ENCODE measurements at places on chromosomes 13 and 19. TPM values are rescaled to one million over a fixed set of nuclear protein-coding genes. Genes with fewer than 3 reads are reported as not detected.

Gene NCLN
- 94.7 TPM for total RNA-seq

Gene ZNF14
- total RNA-seq = 7.8 TPM

Gene PDX1
- total RNA-seq = not detected

Gene EXOC3L2
- total RNA-seq = not detected

- no peak for DNase-seq
Observed at GRCh38 chr13:62837895-62838294, 1422.2 kb upstream of the PCDH20 start.

DNA sequence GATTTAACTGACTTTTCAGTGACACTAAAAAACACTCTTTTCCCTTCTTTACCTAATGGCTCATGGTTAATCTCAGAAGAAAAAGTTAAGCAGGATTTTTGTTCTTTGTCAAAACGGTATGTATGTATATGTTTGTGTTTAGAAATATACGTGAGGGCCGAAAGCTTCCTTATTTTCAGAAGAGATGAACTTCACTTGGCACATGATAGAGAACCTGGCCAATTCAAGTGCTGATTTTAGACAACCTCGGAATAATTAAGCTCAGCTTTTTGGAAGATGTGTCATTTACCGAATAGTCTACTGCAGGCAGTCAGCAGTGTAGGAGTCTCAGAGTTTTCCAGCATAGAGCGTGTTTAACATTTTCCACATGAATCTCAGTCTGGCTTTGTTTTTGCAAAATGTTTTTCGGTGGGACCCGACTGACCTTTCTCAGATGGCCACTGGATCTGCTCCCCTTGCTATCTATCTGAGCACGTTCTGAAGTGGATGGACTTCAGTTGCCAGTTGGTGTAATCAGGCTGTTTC is 4.6 kb downstream of the RNASEH2B start:
- no peak for DNase-seq

DNA sequence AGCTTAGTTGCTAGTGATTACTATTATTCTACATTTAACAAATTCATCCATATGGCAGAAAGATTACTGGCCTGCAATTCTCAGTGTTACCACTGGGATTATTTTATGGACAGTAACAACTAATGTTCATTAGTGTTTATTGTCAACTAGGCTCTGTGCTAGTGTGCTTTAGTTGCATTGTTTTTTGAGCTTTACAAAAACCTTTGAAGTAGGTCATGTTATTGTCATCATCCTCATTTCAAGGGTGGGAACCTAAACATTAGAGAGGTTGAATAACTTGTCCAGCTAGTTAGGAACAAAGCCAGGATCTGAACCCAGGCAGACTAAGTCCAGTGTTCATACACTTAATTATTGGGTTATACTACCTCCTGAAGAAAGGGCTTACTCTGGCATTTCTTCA is 27.8 kb upstream of the TDRD3 start:
- DNase-seq = no peak

GRCh38 chr19:18291019-18291524 is 9.7 kb upstream of the JUND start:
- no peak for DNase-seq

DNA sequence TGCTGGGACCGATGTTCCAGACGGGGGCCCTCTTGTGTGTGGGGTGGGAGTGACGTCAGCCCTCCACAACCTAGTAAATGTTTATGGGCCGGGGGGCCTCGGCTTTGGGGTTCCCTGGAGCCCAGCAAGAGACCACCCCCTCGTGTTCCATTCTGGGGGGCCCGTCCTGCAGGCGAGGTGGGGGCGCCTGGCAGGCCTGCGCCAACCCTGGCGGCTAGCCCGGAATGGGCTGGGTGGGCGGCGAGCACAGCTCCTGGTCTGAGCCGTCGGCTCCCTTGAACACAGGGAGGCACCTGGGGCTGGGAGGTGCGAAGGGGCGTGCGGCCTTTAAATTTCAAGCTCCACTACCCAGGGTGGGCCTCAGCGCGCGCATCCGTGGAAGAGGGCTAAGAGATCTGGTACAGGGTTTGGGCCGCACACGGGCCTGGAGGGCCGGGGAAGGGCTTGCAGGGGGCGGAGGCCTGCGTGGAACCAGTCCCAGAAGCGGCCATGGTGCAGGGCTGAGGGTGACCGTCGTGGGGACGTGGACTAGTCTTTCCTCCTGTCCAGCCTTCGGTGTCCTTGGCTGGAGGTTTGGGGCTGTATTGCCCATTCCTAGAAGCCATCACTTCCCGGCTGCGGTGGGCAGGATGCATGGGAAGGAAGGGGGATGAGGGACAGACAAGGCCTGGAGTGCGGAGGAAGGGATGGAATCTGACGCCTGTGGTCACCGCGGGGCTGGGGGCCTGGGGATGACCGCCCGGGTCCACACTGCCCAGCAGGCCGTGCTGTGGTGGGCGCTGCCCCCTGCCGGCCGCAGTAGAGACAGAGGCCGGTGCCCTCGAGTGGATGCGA is 11.4 kb downstream of the NDUFA11 start:
- DNase-seq = no peak

GRCh38 chr13:44230071-44230470 is 143.6 kb upstream of the SERP2 start:
- DNase-seq = no peak

GRCh38 chr19:54029930-54030490 is 33.7 kb downstream of the VSTM1 start:
- peak; percentile 27 for DNase-seq

- no peak for DNase-seq
Observed at GRCh38 chr19:51027873-51028272, 1.5 kb upstream of the KLK11 start.

- no peak for DNase-seq
Observed at GRCh38 chr19:7894612-7895309, 6.5 kb downstream of the LRRC8E start.

- DNase-seq = no peak
Observed at GRCh38 chr13:95509521-95510310, 42.8 kb upstream of the CLDN10 start.

- DNase-seq = no peak
Observed at GRCh38 chr13:31982540-31982939, 49.0 kb upstream of the FRY start.
